Cardiac septum (tissue), 1 donor: ENCODE measurements at places on chromosomes 7 and 10. TPM values are rescaled to one million over a fixed set of nuclear protein-coding genes. Genes with fewer than 3 reads are reported as not detected.

Gene PHYHIPL
- total RNA-seq, result 0.19 TPM

Gene MACC1
- total RNA-seq, result 0.13 TPM

Gene TSPAN15
- 6.9 TPM for total RNA-seq

Gene EFCAB10
- not detected for total RNA-seq

Gene GALNT17
- 60.6 TPM for total RNA-seq

Gene EBLN1
- total RNA-seq, result not detected

Gene NME8
- total RNA-seq, result not detected

Gene C7orf57
- not detected for total RNA-seq

Gene AGR2
- not detected for total RNA-seq

Gene SEM1
- total RNA-seq, result 55.3 TPM

Gene APBB1IP
- 2.5 TPM for total RNA-seq

Gene PPP1R17
- not detected for total RNA-seq

Gene KCP
- total RNA-seq, result 0.35 TPM

Gene CDK1
- 0.35 TPM for total RNA-seq

Gene TLX1
- total RNA-seq, result not detected

Gene CDH23
- 9.3 TPM for total RNA-seq

Gene C10orf53
- not detected for total RNA-seq

Gene GNAI1
- 11.3 TPM for total RNA-seq

Gene YKT6
- total RNA-seq, result 56.1 TPM

Gene FRMPD2
- not detected for total RNA-seq

Gene OR2A42
- not detected for total RNA-seq

Gene FANK1
- total RNA-seq, result 0.43 TPM

Gene ZMYND11
- 90.6 TPM for total RNA-seq

Gene CD36
- total RNA-seq, result 717 TPM

Gene NRP1
- total RNA-seq, result 138 TPM

Gene ENKUR
- total RNA-seq, result not detected

Gene GDF10
- 1.7 TPM for total RNA-seq

Gene NAPEPLD
- total RNA-seq, result 8.4 TPM

Gene LIPK
- total RNA-seq, result not detected

Gene HOXA10
- not detected for total RNA-seq

Gene C10orf67
- 0.35 TPM for total RNA-seq

Gene OR13A1
- total RNA-seq, result not detected

Gene SPDYE11
- total RNA-seq, result not detected

Gene EN2
- not detected for total RNA-seq

Gene MRLN
- total RNA-seq, result not detected

Gene CPN1
- not detected for total RNA-seq
